Stimulated activated CD8-positive, alpha-beta memory T cell treated with anti-CD3 and anti-CD28 coated beads, Interleukin-7, amount 100 ng/mL, for 4 hours (primary cell): ENCODE measurements at places on chromosomes 16 and 17.

- DNase-seq, result no peak
These were observed 5.0 kb downstream of the PROCA1 start for GRCh38 chr17:28706471-28707338.

- DNase-seq, result no peak
These were observed 271.4 kb upstream of the MAF start for GRCh38 chr16:79871906-79872305.

- no peak for DNase-seq
These were observed 246.1 kb downstream of the HS3ST3B1 start for GRCh38 chr17:14547016-14547415.

- DNase-seq, result peak; percentile 30
These were observed 11.2 kb downstream of the MRPL27 start for GRCh38 chr17:50361561-50362480.

- DNase-seq, result no peak
These were observed 71.4 kb downstream of the ZFHX3 start for GRCh38 chr16:72976438-72977064.

DNA sequence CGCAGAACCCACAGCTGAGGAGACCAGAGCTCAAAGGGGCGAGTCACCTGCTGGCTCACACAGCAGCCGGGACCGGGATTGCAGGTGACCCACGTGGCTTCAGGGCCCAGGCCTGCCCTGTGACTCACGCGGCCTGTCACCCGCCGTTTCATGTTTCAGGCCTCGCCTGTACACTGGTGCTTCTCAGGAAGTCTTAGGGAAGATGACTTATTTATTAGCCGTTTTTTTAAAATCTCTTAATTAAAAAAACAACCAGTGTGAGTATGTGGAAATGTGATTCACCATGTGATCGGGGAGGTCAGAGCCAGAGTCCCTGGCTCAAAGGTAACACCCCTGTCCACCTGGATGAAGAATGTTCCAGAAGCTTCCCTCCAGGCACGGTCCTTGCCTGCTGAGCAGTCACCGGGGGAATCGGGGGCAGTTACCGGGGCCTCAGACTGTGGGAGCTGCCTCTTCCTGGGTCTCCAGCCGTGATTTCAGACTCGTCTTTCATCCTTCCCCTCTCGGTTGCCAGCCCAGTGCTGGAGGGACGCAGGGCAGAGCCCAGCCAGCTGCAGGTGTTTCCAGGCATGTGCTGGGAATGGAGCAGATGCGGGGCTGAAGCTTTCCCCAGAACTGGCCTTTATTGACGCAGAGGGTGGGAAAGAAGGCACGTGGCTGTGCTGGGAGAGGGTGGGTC lies 49.3 kb downstream of the CMIP start:
- DNase-seq, result peak; percentile 40
